Dermis blood vessel endothelial cell (primary cell): ENCODE measurements at places on chromosomes 3 and 15.

DNA sequence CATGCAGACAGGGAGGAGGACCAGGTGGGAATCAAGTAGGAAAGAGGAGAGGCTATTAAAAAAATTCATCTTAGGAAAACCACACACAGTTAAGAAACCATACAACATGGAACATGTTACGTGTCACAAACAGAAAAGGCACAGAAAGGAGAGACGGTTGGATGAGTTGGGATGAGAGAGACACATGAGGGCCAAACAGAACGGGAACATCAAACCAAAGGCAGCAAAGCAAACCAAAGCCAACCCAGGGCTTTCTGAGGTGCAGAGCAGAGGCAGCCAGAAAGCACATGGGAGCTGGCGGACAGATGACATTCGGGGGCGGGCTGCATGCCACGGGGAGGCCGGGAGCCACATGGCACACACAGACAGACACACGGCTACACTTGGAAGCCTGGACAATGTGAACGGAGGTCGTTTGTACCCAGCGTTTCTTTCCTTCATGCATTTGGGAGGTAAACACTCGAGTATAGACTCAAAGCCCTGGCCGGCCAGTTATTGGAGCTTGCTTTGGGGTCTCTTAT lies 8.6 kb upstream of the SEC13 start:
- no peak for DNase-seq

- DNase-seq = no peak
Observed at GRCh38 chr15:51244423-51244869, 94.0 kb downstream of the CYP19A1 start.

GRCh38 chr3:104750581-104750980 lies 616.1 kb upstream of the ALCAM start:
- no peak for DNase-seq

DNA sequence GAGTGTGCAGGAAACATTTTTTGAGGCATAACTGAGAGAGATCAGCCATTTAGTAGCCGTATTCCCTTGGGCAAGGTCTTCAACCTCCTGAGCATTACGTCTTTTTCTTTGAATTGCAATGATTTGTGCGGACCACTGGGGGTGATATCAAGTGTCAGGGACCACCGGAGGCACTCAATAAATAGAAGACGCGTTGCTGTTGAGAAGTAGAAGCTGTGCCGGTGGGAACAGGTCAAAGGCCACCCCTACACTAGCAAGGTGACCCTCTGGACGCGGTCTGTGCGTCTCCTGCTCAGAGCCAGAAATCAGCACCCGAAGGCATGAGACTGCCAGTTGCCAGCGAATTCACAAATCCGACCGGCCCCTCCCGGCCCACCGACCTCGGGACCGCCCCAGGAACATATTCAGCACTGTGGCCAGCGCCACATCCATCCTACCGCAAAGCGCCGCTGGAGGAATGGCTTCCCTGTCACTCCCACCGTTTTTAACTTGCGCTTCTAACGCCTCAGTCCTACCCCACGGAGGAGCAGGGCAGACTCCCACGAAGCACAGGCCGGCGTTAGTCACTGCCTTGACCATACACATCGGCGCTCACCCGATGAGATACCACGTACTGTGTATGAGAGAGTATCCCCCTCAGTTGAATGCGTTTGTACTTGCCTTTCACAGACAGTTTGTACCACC lies 1.4 kb upstream of the GHSR start:
- peak; percentile 57 for DNase-seq

DNA sequence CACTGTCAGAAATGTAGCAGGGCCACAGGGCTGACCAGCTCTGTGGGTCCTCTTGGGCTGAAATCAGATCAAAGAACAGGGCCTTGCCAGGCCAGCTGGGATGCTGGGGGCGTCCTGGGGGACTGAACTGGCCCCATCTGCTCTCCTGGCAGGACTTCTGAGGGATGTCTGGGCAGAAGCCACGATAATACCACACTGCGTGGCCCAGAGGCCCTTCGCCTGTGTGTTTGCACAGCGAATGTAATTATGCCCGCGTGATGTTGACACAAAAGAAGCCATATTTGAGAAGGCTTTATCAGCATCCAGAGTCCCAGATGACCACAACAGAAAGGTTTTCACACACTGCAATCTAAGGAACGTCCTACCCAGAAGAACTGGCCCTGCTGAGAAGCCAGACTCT lies 174.0 kb downstream of the RAB11A start:
- DNase-seq = no peak

DNA sequence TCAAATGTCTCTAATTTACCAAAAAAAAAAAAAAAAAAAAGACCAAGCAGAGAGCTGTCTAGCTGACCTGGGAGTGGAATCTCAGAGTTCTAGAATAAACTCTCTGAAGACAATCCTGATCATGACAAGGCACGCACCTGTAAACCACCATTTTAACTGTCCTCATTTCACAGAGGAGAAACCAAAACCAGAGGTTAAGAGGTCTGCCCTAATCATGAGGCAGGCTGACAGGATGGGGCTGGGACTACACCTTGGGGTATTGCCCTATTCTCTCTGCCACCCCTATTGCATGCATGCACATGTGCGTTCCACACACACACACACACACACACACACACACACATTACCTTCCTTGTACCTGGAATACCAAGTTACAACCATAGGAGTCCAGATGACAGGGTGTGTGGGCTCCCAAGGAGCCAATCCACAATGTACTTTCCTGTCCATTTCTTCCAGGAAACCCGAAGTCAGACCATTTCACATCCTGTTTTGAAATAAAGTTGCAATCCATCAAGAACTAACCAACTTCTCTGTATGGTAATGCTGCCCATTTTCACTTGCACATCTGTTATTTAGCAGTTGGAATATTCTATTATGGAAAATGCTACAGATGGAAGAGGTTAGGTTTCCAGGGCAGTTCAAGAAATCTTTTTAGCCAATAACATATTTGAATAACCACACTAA lies 34.6 kb downstream of the HSPBAP1 start:
- peak; percentile 27 for DNase-seq

DNA sequence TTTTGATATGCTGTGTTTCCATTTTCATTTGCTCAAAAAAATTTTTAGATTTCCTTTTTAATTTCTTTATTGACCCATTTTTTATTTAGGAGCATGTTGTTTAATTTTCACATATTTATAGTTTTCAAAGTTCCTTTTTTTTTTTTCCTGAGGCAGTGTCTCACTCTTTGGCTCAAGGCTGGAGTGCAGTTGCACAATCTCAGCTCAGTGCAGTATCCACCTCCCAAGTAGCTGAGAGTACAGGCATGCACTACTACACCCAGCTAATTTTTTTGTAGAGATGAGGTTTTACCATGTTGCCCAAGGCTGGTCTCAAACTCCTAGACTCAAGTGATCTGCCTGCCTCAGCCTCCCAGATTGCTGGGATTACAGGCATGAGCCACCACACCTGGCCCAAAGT lies 36.2 kb downstream of the PFN2 start:
- no peak for DNase-seq

DNA sequence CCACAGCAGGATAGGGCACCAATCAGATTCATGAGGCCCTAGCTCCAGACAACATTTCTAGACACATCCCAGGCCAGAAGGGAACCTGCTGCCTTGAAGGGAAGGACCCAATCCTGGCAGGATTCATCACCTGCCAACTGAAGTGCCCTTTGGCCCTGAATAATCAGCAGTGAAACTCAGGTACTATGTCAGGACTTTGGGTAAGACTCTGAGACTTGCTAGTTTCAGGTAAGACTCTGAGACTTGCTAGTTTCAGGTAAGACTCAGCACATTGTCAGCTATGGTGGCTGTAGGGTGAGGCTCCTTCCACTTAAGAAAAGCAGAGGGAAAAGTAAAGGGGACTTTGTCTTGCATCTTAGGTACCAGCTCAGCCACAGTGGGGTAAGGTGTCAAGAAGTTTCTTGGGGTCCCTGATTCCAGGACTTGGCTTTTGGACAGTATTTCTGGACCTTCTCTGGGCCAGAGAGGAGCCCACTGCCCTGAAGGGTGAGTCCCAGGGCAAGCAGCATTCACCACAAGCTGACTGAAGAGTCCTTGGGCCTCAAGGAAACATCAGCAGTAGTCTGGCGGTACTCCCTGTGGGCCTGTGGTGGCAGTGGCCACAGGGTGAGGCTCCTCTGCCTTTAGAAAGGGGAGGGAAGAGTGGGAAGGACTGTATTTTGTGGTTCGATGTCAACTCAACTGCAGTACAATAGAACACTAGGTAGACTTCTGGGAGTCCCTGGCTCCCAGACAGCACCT lies 13.7 kb upstream of the COL8A1 start:
- DNase-seq = no peak

- no peak for DNase-seq
Observed at GRCh38 chr15:66999046-66999968, 66.1 kb upstream of the SMAD3 start.

GRCh38 chr15:27293607-27294006 lies 322.6 kb downstream of the GABRG3 start:
- DNase-seq = no peak

GRCh38 chr3:38114875-38115644 lies 21.9 kb downstream of the ACAA1 start:
- no peak for DNase-seq

GRCh38 chr3:180530276-180530675 lies 71.7 kb upstream of the TTC14 start:
- no peak for DNase-seq

- DNase-seq = peak; percentile 50
Observed at GRCh38 chr15:70339571-70340493, 242.1 kb upstream of the TLE3 start.

GRCh38 chr15:73931441-73931840 lies 5.2 kb downstream of the LOXL1 start:
- DNase-seq = no peak

DNA sequence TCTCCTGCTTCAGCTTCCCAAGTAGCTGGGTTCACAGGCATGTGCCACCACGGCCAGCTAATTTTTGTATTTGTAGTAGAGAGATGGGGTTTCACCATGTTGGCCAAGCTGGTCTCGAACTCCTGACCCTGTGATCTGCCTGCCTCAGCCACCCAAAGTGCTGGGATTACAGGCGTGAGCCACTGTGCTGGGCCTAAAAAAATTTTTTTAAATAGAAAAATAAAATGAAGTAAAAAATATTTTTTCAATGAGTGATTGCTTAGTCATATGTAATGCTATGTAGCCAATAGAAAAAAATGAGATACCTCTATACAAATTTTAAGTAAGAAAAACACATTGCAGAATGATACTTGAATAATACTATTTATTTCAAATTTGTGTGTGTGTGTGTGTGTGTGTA lies 27.9 kb upstream of the SLC30A4 start:
- no peak for DNase-seq

DNA sequence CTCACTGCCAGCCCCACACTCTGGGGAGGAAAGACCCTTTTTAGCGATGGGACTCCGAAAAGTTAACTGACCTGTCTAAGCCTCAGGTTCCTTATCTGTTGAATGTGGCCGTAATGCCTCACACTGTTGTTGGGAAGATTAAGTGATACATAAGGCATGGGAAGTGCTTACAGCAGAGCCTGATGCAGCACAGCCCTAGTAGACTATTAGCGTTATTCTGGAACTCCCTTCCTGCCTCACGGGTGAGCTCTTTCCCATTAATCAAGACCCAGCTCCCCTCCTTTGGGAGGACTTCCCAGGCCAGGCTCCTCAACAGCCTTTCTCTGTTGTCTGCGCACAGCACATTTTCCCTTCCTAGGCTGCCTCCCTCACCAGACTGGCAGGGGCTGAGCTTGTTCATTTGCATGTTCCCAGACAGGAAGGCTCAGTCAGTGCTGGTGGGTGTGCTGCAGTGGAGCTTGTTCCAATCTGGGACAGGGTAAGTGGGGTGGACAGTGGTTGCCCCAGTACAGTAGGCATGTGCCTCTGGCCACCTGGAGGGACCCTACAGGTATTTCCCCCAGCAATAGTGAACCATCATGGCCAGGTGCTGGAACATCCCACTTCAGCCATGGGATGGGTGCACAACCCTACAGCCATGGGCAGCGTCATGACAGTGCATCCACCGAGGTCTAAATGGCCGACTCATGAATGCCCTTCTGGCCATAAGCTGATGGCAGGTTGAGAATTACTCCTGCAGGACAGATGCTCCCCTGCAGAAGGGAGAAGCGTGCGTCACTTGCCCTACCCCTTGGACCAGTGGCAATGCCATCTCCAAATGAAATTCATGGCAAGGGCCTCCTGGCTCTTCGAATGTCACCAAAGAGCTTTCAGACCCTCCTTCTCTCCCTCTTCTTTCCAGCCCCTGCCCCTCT lies 5.8 kb upstream of the PSTPIP1 start:
- peak; percentile 33 for DNase-seq

- DNase-seq = no peak
Observed at GRCh38 chr3:7508821-7509220, 647.9 kb downstream of the GRM7 start.

GRCh38 chr3:45163481-45163880 lies 17.3 kb upstream of the CDCP1 start:
- no peak for DNase-seq

GRCh38 chr3:8853081-8853480 lies 83.7 kb upstream of the OXTR start:
- DNase-seq = no peak

- no peak for DNase-seq
Observed at GRCh38 chr3:73529308-73530021, 95.3 kb downstream of the PDZRN3 start.

DNA sequence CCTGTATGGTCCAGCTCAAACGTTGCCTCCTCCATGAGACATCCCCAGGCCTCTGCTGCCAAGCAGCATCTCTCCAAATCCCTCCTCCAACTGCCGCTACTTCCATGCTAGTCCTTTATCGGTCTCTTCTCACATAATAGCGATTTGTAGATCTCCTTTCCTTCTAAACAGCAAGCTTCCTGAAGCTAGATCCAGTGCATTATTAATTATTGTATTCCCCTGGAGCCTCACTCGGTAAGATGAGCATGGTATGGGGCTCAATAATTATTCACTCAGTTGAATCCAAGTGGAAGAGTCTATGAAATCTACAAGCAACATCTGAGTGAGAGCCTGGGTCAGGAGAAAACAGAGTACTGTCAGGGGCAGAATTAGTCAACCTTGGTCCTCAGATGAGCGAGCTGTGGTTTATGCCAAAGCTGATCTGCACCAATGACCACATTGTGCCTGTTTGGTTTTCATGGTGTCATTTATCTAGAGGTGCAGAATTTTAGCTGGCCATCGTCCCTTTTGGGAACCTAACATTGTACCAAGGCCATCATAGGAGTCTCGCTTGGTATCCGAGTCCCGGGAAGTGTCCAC lies 93.8 kb upstream of the UBE2E1 start:
- DNase-seq = no peak

DNA sequence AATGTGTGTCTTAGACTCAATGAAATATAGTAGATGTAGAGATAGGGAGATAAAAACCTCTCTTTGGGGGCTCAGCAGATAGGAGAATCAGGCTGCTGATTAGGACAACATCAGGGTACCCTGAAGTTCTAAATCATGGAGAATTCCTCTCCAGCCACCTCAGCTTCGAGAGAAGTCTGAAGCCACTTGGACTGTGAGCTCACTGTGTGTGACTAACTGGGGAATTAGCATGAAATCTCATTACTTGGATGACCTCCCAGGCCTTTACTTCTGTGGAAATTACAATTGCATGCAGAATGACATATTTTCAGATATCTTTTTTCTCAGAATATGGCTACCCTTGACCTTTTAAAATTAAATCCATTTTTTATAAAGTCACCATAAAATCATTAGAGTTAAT lies 128.0 kb upstream of the MRPL3 start:
- no peak for DNase-seq
